AG04450 (cell line): ENCODE measurements at places on chromosomes 4 and X. TPM values are rescaled to one million over a fixed set of nuclear protein-coding genes. Genes with fewer than 3 reads are reported as not detected.

The AP1AR gene
- polyA plus RNA-seq, result 7.6 and 11.8 TPM in 2 replicates

The TMEM144 gene
- polyA plus RNA-seq, result 0.82 and 1.5 TPM in 2 replicates

The SEL1L3 gene
- 38.7 and 44.2 TPM in 2 replicates for polyA plus RNA-seq

The VEGFC gene
- 30.1 and 31.0 TPM in 2 replicates for polyA plus RNA-seq

The MID1IP1 gene
- polyA plus RNA-seq, result 30.0 and 31.3 TPM in 2 replicates

The WAS gene
- polyA plus RNA-seq, result 0.14 TPM in 1 of 2 replicates, not detected in the other

The PTCHD1 gene
- not detected in 2 replicates for polyA plus RNA-seq

The ZNF280C gene
- 6.5 and 9.9 TPM in 2 replicates for polyA plus RNA-seq

The KLB gene
- polyA plus RNA-seq, result not detected in 2 replicates

The CT45A10 gene
- polyA plus RNA-seq, result not detected in 2 replicates

The PCYT1B gene
- 0.09 and 0.10 TPM in 2 replicates for polyA plus RNA-seq

The RIBC1 gene
- polyA plus RNA-seq, result 0.26 and 0.31 TPM in 2 replicates

The TMEM156 gene
- 1.8 and 2.3 TPM in 2 replicates for polyA plus RNA-seq

The SFRP2 gene
- polyA plus RNA-seq, result not detected in 2 replicates

The TMLHE gene
- 23.0 and 24.6 TPM in 2 replicates for polyA plus RNA-seq

The HOPX gene
- 2.2 and 2.9 TPM in 2 replicates for polyA plus RNA-seq

The FATE1 gene
- polyA plus RNA-seq, result not detected in 2 replicates

The REPS2 gene
- 0.15 and 0.17 TPM in 2 replicates for polyA plus RNA-seq

The ZNF595 gene
- 3.7 and 5.2 TPM in 2 replicates for polyA plus RNA-seq

The LARP7 gene
- polyA plus RNA-seq, result 22.8 and 44.2 TPM in 2 replicates

The RASL11B gene
- polyA plus RNA-seq, result 4.1 and 4.3 TPM in 2 replicates

The PCDH10 gene
- polyA plus RNA-seq, result 0.36 and 0.37 TPM in 2 replicates

The MGAT4D gene
- polyA plus RNA-seq, result not detected in 2 replicates

The H2BW2 gene
- not detected in 2 replicates for polyA plus RNA-seq

The ZRSR2 gene
- 6.1 and 7.7 TPM in 2 replicates for polyA plus RNA-seq

The DCLK2 gene
- polyA plus RNA-seq, result 7.3 TPM in 2 replicates

The CHRNA9 gene
- 0.07 TPM in 1 of 2 replicates, not detected in the other for polyA plus RNA-seq

The PABPC5 gene
- 0.93 and 1.1 TPM in 2 replicates for polyA plus RNA-seq

The JADE1 gene
- polyA plus RNA-seq, result 20.4 and 23.2 TPM in 2 replicates

The SULT1B1 gene
- polyA plus RNA-seq, result not detected in 2 replicates

The SSX1 gene
- not detected in 2 replicates for polyA plus RNA-seq

The CXCL6 gene
- 0.43 and 0.57 TPM in 2 replicates for polyA plus RNA-seq
